NCI-H1092 treated with DMSO at 0.1 percent for 48 hours (cell line): ENCODE measurements at places on chromosomes 6 and 20.

GRCh38 chr6:11194356-11195218 is 37.9 kb downstream of the NEDD9 start:
- no peak for DNase-seq

DNA sequence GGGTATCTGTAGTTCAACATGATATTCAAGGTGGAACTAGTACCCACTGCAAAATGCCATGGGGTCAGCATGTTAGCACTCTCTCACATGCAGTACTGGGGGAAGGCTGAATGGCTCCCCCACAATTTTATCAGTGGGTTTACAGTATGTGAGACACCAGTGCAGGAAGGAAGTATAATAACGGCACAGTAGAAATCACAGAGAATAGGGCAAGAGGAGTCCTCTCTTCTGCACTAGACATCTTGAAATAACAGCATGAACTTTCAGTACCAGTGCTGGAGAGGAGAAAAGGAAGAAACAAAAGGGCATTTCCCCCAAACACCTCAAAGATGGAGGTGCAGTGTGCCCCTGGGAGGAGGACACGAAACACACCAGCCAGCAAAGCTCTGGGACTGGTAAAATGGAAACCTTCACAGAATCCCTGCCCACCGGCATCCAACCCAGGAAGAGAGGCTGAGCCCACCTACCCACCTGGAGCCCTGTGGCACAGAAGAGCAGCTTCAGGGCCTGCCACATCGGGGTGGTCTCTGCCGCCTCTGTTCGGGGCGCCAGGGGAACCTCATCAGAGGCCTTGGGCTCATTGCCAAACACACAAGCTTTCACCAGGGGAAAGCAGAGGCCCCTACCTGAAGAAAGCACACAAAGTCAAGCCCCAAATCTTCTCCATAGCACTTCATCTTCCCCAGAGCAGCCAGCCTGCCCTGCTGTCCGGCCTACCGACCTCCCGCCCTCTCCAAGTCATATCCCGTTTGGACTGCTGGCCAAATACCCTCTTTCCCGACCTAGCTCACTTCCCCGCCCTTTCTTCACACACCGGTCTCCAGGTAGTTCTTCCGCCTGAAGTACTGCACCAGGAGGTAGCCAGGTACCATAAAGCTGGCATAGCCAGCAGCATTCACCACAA is 1.2 kb downstream of the SLC35B2 start:
- DNase-seq: no peak

DNA sequence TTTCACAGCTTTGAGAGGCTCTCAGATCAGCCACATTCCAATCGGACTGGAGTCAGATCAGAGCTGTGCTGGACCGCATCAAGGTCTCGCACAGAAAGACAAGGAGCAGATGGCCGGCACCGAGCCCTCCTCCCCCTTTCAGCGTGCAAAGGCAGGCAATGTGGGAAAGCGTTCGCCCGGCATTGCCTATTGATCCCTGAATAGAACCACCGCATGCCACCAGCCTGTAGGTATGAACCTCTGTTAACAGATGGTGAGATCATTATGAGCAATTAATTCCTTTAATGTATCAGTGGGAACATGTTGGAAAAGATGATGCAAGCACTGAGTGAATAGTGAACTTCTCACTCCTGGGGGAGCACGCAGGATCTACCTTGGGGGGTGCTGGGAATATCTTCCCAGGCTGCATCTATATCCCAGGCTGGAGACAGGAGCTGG is 117.5 kb upstream of the ID4 start:
- DNase-seq: no peak

DNA sequence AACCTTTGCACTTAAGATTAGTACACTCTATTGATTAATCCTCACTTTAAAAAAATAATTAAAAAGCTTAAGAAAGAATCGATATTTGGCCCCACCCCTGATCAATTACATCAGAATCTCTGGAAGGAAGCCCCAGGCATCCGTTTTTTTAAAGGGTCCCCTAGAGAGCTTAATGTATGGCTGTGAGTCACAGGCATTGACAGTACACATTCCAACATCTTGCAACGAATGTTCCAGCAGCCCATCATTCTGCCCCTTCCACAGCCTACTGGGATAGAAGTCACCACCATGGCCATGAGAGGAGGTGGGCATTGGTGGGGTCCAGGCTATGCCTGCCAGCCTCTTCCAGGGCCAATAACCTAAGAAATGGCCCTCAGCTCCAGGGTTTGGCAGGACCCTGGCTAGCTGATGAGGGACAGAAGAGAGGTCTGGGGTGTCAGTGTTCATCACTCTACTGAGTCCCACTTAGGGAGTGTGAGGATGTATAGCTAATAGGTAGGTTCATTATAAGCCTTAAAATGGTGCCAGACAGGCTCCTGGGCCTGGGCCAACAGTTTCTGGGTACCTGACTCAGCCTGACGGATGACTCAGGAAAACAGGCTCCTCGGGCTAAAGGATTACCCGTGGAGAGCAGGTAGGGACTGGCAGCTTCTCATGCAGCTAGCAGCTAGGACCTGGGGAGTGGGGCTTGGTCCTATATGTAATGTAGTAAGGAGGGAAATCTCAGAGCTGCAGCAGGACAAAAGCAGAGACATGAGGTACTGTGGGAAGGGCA is 40.4 kb downstream of the MDGA1 start:
- DNase-seq: no peak

DNA sequence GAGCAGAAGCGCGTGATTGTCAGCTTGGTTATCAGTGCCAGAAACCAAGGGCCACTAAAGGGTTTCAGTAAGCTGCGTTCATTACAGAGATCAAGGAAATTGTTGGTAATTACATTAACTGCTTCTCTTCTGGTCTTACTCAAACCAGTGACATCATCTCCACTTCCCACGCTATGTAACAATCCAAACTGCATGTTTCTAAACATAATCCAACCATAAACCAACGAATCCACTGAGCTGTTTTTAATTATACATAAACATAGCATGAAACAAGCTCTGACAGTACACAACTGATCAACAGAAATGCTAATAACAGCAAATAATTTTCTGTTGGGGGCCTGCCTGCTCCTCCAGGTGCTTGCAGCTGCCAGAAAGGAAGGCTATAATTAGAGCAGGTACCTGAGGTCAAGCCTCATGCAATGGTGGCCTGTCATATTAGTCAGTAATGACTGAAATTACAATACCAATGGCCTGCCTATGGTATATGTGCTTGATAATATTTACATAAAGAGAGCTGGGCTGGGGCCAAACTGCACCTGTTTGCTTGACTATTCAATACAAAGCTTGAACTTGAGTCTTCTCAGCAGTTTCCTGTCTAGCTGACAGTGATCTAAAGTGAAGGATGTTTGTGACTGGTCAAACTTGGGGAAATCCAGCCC is 40.1 kb downstream of the ILRUN start:
- DNase-seq: peak; percentile 67

DNA sequence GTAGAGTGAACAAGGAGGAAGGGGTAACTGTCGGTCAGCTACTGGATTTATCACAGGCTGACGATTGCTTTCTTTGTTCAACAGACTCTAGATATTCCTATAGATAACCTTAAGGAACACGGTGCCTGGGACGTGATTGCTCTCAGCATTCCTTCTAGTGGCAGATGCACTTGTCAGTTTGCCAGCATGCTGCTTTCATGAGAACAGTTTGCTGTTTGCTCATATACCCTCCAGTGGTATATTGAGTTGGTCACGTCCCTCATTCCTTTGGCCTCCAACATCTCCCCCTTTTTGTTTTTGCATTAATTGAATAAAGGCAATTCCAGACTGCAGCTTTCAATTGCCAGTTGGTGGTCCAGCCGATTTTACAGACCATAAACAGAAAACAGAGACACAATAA is 76.8 kb upstream of the BTN3A2 start:
- DNase-seq: no peak

- DNase-seq: no peak
Measured at GRCh38 chr6:356828-357251, 34.7 kb upstream of the IRF4 start.

DNA sequence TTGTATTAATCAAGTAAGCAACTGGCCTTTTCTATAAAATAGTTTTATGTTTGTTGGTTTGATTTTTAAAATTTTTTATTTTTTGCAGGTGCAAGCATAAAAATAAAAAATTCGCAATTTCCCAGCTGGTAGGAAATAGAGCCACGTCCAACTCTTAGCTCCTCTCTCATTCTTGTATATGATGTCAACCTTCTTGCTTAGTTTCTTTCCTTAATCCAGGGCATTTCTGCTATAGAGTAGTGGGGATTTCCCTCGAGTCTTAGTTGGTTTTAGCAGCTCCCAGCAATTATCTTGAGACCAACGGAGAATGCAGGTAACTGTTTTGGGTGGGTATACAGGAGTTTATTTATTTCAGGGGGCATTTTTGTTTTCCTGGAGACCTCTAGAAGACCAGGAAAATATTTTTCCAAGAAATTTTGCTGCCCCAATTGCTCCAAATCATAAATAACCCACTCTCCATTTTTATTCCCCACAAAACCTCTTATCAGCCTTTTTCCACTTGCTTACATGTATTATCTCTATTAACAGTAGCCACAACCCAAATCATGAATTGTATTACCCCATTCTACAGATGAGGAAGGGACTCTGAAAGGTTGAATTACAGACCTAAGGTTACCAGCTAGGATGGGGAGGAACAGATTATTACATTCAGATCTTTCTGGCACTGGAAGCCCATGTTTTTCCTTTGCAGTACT is 18.4 kb downstream of the PHACTR2 start:
- DNase-seq: no peak

DNA sequence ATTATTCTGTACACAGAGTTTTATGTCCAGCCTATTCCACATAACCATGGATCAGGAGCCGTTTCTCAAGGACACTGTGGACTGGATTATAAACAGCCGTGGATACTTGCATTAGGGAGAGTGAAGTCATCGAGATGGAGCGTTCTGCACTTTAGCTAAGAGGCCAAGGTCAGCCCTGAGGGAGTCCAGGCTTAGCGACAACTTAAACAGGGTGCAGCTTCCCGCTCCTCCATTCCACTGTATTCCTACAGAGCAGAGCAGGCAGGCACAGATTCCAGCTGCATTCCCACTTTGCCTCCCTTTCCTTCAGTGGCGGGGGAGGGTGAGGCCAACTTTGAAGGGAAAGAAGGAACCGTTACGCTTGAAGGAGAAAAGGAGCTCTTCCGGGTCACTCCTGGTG is 59.5 kb downstream of the RAMACL start:
- DNase-seq: no peak

DNA sequence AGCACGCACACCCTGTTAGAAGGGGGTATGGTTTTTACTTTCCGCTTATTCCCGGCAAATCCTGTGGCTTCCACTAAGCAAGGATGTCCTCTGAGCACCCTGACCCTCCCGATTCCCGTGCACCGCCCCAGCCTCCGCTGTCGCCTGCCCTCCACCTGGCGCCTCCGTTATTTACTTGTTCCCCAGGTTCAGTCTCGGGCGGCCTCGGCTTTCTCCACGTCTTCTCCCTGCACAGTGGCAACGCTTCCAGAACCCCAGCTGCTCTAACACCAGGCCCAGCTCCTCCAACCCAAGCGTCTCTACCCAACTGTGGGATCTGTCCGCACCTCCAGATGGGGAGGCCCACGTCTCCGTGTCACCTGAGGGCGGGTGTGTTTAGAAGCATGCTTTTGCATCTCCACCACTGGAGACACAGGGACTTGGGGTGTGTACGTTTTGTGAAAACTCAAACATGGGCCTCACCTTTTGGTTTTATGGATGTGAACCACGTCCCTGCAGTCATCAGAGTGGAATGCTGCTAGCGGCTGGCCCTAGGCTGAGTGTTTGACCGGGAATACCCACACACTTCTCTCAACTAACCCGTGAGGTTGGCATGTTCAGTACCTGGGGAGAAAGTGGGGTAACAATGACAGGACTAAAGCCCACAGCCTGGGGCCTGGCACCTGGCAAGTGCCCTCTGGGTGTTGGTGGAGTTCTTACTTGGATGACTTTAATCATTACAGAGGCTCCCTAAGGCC is 79.9 kb downstream of the THBS2 start:
- no peak for DNase-seq

DNA sequence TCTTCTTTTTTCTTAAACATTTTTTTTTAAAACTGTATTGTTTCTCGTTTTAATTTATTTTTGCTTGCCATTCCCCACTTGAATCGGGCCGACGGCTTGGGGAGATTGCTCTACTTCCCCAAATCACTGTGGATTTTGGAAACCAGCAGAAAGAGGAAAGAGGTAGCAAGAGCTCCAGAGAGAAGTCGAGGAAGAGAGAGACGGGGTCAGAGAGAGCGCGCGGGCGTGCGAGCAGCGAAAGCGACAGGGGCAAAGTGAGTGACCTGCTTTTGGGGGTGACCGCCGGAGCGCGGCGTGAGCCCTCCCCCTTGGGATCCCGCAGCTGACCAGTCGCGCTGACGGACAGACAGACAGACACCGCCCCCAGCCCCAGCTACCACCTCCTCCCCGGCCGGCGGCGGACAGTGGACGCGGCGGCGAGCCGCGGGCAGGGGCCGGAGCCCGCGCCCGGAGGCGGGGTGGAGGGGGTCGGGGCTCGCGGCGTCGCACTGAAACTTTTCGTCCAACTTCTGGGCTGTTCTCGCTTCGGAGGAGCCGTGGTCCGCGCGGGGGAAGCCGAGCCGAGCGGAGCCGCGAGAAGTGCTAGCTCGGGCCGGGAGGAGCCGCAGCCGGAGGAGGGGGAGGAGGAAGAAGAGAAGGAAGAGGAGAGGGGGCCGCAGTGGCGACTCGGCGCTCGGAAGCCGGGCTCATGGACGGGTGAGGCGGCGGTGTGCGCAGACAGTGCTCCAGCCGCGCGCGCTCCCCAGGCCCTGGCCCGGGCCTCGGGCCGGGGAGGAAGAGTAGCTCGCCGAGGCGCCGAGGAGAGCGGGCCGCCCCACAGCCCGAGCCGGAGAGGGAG is 580 bp downstream of the VEGFA start:
- peak; percentile 49 for DNase-seq
